Spinal cord (tissue), 10 donors: ENCODE measurements at places on chromosomes 1 and 21.

DNA sequence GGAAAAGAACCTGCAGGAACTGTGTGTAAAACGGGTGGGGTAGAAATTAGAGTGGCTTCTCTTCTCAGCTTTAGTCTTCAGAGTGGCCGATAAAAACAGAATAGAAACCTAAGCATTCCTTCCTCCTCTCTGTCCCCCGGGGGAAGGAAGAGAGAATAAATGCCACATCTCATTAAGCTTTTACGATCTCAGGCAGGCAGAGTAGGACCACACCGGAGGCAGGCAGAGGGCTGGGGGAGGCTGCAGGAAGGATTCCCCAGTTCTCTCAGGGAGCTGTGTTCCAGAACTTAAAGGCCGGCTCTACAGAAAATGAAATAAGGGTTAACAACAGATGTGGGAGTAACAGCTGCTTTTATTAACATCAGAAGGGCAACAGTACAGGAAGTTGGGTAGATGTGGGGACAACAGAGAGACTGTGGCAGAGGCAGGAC, 24.5 kb upstream of the MEF2D start:
- H3K27ac ChIP-seq: no peak overlapping the region
- H3K4me3 ChIP-seq: no peak overlapping the region
- no peak for DNase-seq

GRCh38 chr1:26921540-26922430, at the start of gene NUDC:
TSS of gene NUDC (plus strand) at chr1:26921743. CDS start at chr1:26921849, 106 bp downstream.
- peaks cover 12% of the 10 kb centered on the region for H3K4me1 ChIP-seq
- H3K4me3 ChIP-seq: peak within 1 kb of the TSS; percentile 84
- H3K36me3 ChIP-seq: peaks cover 27% of the 10 kb centered on the region
- H3K27ac ChIP-seq: peak within 1 kb of the TSS; percentile 88
- peak; percentile 97 for DNase-seq

DNA sequence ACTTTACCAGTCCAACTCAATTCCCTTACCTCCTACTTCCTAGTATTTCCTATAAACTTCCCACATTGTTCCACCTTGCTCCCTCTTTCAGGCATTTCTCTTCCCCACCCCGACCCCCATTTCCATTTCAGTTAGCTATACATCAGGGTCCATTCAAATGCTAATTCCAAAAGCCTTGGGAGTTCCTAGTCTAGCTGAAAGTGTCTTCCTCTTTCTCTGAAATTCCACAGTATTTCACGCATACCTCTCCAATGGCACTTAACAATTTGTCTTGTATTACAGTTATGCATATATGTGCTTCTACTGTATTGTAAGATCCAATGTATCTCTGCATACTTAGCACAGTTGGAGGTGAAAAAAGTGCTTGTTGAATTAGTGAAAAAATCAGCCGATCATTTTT, 94.9 kb downstream of the ZNF644 start:
- no peak for DNase-seq
- H3K4me1 ChIP-seq: no peaks in the 10 kb centered on the region
- no peaks in the 10 kb centered on the region for H3K36me3 ChIP-seq
- no peak overlapping the region for H3K4me3 ChIP-seq
- no peaks in the 10 kb centered on the region for H3K27me3 ChIP-seq

DNA sequence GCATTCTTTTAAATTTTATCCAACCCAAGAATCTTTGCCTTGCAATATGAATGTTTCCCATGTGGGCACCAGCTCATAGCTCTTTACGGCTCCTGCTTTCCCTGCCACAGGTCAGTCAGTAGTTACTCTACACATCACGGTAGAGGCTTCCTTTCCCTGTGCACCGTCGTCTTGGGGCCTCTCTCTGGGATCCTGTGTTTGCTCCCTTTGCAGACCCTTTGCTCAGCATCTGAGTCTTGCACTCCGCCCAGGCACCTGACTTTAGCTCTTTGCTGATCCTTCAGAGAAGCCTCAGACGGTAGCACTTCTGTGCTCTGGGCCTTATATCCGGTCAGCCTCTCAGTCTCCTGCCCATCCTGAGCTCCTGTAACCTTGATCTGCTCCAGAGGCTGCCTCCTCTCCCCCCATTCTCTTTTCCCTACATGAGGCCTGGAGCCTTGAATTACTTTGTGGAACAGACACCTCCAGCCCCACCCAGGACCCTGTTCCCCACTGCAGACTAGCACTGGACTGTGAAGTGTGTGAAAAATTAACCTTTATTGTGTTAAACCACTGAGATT, 183.5 kb upstream of the HMGB4 start:
- no peak overlapping the region for H3K27ac ChIP-seq
- no peak for DNase-seq
- no peaks in the 10 kb centered on the region for H3K27me3 ChIP-seq
- no peak overlapping the region for H3K4me3 ChIP-seq
- peaks cover 4% of the 10 kb centered on the region for H3K4me1 ChIP-seq

- H3K4me1 ChIP-seq: no peaks in the 10 kb centered on the region
- DNase-seq: no peak
- H3K27me3 ChIP-seq: no peaks in the 10 kb centered on the region
- no peaks in the 10 kb centered on the region for H3K36me3 ChIP-seq
- no peak overlapping the region for H3K4me3 ChIP-seq
Measured at GRCh38 chr1:154529308-154529707, 27.1 kb upstream of the SHE start.

DNA sequence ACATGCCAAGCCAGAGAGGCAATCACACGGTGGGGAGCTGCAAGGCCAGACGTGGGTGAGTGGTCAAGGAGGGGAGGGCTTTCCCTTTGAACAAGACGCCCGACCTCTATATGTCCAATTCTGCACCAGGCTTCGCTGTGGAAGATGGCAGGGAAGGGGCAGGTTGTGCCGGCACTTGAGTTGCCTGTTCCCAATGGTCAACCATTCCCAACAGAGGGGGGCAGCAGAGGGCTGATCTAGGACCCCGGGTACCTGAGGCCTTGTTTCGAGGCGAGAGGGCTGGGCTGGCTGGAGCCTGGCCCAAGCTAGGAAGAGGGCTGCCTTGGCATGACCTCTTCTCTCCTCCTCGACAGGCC, 64.9 kb downstream of the TMEM53 start:
- H3K36me3 ChIP-seq: peaks cover 3% of the 10 kb centered on the region
- no peak overlapping the region for H3K27ac ChIP-seq
- H3K4me3 ChIP-seq: no peak overlapping the region
- H3K27me3 ChIP-seq: peaks cover 7% of the 10 kb centered on the region

- peaks cover 4% of the 10 kb centered on the region for H3K4me1 ChIP-seq
- no peaks in the 10 kb centered on the region for H3K27me3 ChIP-seq
Measured at GRCh38 chr1:179030130-179030529, 4.4 kb downstream of the FAM20B start.

- no peak for DNase-seq
- no peaks in the 10 kb centered on the region for H3K27me3 ChIP-seq
Measured at GRCh38 chr1:242033447-242033846, 34.5 kb upstream of the MAP1LC3C start.

DNA sequence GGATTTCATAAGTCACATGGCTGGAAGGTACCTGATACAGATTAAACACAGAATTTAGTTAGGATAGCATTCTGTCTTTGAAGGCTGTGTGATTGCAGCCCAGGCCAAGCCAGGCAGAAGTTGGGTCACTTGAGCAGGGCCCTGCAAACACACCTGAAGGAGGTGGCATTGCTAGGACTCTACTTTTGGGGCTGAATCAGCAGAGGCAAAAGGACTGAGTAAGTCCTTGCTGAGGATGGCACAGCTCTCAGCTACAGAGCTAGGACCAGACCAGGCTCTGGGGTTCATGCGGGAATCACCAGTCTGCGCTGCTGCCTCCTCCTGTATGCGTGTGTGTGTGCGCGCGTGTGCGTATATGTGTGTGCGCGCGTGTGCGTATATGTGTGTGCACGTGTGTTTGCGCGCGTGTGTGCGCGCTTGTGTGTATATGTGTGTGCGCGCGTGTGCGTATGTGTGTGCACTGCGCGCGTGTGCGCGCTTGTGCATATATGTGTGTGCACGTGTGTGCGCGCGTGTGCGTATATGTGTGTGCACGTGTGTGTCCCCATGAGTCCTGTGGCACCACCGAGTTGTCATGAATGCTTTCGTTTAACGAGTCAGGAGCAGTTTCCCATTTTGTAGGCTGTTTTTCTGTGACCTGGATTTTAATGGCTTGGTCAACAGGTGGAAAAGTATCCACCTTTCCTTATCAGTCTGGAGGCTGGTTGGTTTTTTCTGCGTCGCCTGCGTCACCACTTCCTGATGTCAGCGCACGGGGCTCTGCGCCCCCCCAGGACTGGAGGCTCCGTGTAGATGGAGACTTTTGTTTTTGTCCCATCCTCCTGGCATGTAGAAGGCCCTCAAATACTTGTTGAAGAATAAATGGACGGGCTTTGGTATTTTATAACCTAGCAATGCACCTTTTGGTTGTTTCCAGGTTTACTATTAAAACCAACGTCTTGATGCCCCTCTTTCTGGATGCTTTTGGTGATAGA, 34.7 kb downstream of the ADARB1 start:
- no peak overlapping the region for H3K4me3 ChIP-seq
- H3K36me3 ChIP-seq: no peaks in the 10 kb centered on the region
- no peak overlapping the region for H3K27ac ChIP-seq
- peaks cover 17% of the 10 kb centered on the region for H3K4me1 ChIP-seq
- DNase-seq: no peak

DNA sequence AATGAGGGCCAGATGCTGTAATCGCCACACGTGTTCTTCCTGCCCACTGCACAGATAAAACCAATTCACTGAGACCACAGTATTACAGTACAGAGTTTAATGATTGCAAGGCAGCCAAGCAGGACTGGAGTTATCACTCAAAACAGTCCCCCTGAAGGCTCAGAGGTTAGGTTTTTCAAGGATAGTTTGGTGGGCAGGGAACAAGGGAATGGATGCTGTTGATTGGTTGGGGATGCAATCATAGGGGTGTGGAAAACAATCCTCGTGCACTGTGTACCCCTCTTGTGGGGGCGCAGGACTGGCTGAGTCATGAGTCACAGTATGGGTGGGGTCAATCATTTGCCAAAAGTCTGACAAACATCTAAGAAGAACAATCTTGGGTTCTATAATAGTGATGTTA, 12.4 kb upstream of the USP1 start:
- H3K4me3 ChIP-seq: no peak overlapping the region
- no peaks in the 10 kb centered on the region for H3K4me1 ChIP-seq
- no peak overlapping the region for H3K27ac ChIP-seq
- no peaks in the 10 kb centered on the region for H3K36me3 ChIP-seq

DNA sequence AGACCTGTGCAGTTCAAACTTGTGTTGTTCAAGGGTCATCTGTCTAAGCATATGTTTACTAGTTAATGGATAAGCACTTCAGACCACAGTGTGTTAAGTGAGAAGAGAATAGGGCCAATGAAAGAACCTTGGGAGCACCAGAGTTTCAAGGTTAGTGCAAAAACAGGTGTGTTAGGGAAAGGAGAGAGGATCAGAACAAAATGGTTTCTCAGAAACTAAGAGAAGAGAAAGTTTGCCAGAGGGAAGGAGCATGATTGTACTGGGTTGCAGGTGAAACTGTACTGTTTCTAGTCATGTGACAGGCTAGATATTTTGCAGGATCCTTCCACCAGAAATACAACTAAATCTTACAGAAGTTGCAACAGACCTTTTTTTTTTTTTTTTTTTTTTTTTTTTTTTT, 23.3 kb downstream of the RPRD2 start:
- no peaks in the 10 kb centered on the region for H3K36me3 ChIP-seq
- H3K4me3 ChIP-seq: no peak overlapping the region
- DNase-seq: no peak
- no peak overlapping the region for H3K27ac ChIP-seq

- no peak for DNase-seq
- no peak overlapping the region for H3K27ac ChIP-seq
- H3K27me3 ChIP-seq: no peaks in the 10 kb centered on the region
Measured at GRCh38 chr1:3814771-3815561, 18.7 kb upstream of the LRRC47 start.

DNA sequence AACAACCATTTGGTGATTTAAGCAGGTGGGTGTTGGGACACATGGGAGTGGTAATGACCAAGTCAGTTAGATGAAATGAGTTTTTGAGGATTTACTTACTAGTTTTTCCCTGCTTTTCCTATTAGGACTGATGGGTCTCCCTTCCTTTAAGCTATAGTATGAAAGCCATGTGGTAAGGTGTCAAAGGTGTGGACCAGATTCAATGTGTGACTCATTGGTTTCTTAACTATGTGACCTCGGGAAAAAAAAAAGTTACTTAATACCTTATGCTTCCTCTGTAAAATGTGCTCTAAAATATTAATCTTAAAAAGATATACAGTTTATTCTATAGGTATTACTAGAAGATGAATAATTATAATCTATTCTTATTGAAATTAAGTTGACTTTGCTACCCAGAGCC, 93.7 kb downstream of the DUSP10 start:
- H3K4me1 ChIP-seq: no peaks in the 10 kb centered on the region
- no peak overlapping the region for H3K4me3 ChIP-seq
- no peaks in the 10 kb centered on the region for H3K36me3 ChIP-seq
- H3K27ac ChIP-seq: no peak overlapping the region
- no peak for DNase-seq
- no peaks in the 10 kb centered on the region for H3K27me3 ChIP-seq

- H3K36me3 ChIP-seq: no peaks in the 10 kb centered on the region
- H3K4me1 ChIP-seq: no peaks in the 10 kb centered on the region
- H3K4me3 ChIP-seq: no peak overlapping the region
- H3K27ac ChIP-seq: no peak overlapping the region
Measured at GRCh38 chr1:17381161-17381560, 9.2 kb downstream of the PADI6 start.

- no peaks in the 10 kb centered on the region for H3K27me3 ChIP-seq
- no peaks in the 10 kb centered on the region for H3K4me1 ChIP-seq
Measured at GRCh38 chr1:102897557-102897956, 210.8 kb downstream of the COL11A1 start.

GRCh38 chr1:18110598-18110939, 3.0 kb downstream of the IGSF21 start:
- no peak for DNase-seq
- no peaks in the 10 kb centered on the region for H3K36me3 ChIP-seq
- peaks cover 45% of the 10 kb centered on the region for H3K4me1 ChIP-seq
- no peak overlapping the region for H3K27ac ChIP-seq
- peaks cover 60% of the 10 kb centered on the region for H3K27me3 ChIP-seq
